ENCODE measurements at places on chromosomes 11 and 22.

- DNase-seq = peak; percentile 51
These were observed 528 bp downstream of the FIBP start for GRCh38 chr11:65887723-65888162.

DNA sequence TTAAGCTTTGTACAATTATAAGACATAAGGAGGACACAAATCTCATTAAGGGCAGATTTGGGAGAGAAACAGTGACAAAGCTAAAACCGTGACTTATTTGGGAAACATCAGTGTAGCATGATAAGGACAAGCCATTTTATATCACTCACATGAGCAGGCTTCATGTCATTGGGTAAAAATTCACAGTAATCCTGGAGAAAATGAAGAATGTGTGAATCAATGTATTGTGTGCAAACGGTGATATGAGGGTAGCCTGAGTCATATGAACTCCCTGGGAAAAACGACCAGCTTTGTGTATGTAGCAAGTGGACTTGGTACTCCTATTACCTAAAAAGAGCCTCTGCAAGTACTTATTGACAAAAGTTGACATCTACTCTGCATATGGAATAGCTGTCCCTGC lies 6.0 kb upstream of the TRIM34 start:
- DNase-seq = no peak

DNA sequence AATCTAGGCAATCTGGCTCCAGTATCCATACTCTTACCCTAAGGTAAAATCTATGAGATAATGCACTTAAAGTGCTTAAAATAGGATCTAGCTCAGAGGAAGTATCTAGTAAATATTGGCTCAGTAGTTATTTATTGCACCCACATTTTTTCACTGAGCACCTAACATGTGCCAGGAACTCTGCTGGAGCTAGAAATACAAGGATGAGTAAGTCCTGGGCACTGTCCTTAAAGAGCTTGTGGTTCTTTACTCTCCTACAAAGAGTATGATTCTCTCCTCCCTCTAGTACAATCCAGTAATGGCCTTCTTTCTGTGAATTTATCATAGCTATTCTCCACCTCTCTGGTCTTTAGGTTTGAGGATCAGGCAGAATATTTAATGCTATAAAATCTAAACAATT lies 59.2 kb downstream of the DEUP1 start:
- no peak for DNase-seq

DNA sequence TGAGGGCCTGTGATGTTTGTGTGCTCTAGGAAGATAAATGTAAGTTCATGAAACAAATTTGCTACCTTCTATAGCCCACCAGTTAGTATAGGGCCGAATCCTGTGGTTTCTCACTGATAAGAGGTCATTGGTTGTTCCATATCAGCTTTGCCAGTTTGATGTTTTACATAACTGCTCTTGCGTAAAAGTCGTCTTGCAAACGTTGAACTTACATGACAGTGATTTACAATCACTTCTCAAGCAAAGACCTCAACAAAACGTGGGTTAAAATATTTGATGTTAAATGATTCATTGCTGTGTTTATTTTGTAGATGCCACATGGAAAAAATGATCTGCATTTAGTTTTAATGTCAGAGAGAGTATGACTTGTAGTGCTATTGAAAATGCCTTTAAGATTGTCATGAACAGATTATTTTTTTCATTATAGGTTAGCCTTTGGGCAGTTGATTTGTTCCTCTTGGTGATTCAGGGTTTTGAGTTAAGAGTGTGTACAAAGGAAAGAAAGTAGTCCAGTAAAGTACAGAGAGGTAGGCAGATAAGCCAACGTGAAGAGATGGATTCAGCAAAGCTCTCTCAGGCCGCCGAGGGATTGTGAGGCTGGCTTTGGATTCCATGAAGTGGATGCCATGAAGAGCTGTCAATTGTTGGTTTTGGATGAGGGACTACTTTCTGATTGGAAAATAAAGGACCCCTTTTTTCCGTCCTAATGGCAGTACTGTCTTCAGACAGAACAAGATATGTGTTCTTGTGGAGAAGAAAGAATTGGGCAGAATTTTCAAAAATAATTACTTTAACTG lies 2.6 kb downstream of the EWSR1 start:
- no peak for DNase-seq

GRCh38 chr11:8055091-8055835 lies 25.7 kb upstream of the TUB start:
- DNase-seq = no peak

GRCh38 chr22:20102203-20102780 lies 13.6 kb upstream of the RANBP1 start:
- DNase-seq = no peak

- DNase-seq = no peak
These were observed 88.4 kb downstream of the UBASH3B start for GRCh38 chr11:122743949-122744348.

- DNase-seq = peak; percentile 72
These were observed 3.7 kb upstream of the RPS6KA4 start for GRCh38 chr11:64355078-64355940.

DNA sequence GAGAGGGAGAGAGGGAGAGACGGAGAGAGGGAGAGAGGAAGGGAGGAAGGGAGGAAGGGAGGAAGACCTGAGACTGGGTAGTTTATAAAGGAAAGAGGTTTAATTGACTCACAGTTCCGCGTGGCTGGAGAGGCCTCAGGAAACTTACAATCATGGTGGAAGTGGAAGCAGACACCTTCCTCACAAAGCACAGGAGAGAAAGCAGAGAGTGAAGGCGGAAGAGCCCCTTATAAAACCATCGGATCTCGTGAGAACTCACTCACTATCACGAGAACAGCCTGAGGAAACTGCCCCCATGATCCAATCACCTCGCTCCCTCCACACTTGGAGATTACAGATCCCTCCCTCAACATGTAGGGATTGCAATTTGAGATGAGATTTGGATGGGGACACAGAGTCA lies 12.2 kb upstream of the CARS1 start:
- no peak for DNase-seq

DNA sequence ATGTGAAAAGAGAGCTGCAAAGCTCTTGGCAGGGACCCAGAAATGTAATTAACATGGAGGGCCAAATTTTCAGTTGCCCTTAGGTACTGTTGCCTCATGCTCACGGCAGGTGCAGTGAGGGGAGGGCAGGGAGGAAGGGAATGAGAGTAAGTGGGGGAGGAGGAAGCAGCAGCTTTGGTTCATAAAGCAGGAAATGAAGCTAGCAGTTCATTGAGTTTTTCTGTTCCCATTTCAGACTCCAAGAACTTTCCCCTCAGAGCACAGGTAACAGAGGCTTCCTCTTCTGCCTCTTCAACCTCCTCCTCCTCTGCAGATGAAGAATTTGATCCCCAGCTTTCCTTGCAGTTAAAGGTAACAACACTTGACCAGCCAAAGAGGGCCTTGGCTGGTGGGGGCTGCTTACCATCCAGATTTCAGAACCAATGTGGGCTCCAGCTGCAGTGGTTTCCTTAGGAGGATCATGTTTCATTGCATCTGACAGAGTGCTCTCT lies 57.9 kb upstream of the PARVA start:
- peak; percentile 91 for DNase-seq

- no peak for DNase-seq
These were observed 6.8 kb downstream of the UFD1 start for GRCh38 chr22:19472233-19472632.

DNA sequence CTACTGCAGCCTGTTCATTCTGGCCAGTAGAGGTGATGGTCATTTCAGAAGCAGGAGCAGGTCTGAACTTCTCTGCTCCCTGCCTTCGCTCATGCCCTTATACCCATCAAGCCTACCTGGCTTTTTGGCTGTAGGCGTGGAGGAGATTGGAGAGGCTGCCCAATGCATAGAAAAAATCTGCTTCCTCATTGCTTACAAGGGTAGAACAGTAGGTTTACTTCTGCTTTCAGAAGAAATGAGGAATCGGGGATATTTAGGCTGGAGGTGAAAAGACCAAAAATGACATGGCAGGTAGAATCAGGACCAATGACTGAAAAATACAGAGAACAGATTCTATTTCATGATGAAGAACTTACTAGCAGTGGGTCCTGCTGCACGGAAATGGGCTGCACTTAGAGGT lies 72.9 kb upstream of the YWHAH start:
- DNase-seq = no peak

GRCh38 chr11:105142167-105142566 lies 2.6 kb upstream of the CARD18 start:
- DNase-seq = no peak

DNA sequence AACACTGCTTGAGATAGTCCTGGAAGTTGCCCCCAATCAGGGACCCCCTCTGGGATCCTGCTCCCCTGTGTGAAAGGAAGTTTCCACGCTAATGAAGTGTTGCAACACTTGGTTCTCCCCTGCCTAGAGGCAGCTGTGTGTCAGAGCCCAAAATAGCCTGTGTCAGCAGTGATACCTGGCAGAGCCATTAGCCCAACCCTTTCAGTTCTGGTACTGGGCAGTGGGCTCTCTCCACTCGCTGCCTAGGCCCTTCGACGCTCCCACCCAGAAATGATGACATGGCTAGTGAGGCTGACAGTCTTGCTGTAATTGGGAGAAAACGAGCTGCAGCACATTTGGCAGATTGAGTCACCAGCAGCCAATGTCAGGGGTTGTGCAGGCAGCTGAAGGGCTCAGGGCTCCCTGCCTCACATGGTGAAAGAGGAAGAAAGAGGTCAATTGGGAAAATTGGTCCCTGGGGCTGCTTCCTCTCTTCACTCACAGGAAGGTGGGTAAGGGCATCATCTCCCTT lies 1.4 kb upstream of the NXF1 start:
- no peak for DNase-seq

GRCh38 chr22:25452116-25452700 lies 112.3 kb upstream of the GRK3 start:
- DNase-seq = no peak

GRCh38 chr22:36493690-36494110 lies 12.3 kb upstream of the TXN2 start:
- DNase-seq = no peak

DNA sequence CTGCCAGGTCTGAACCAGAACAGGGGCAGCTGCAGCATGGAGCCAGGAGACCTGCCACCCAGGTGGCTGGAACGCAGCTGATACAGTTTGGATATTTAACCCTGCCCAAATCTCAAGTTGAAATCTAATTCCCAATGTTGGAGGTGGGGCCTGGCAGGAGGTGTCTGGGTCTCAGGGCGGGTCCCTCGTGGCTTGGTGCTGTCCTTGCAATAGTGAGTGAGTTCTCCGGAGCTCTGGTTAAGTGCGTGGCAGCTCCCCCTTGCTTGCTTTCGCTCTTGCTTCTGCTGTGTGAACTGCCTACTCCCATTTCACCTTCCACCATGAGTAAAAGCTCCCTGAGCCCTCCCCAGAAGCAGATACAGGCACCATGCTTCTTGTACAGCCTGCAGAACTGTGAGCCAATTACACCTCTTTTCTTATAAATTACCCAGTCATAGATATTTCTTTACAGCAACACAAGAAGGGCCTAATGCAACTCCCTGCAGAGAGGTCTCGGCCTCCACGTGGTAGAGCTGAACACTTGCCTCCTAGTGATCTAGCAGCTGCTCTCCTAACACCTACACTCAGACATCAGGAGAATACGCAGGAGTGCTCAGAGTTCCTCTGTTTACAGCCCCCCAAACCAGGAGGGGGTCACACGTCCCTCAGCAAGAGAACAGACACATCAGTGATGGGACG lies 203.7 kb downstream of the CTTN start:
- DNase-seq = no peak

GRCh38 chr11:124108156-124108555 lies 7.1 kb upstream of the VWA5A start:
- DNase-seq = peak; percentile 37

DNA sequence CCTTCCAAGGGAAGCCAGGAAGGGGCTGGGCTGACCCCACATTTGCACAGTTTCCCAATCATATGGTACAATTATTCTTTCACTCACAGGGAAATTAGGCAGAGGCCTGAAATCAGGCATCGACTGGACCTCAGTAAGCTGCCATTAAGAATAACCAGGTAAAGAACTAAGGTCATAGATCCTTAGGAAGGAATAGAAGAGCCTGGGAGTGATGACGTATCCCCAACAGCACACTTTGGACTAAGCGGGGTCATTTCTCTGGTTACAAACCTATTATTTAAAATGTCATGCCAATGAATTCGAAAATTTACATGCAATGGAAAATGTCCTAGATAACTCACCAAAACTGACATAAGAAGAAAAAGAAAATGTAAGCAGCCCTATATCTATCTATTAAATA lies 118.2 kb downstream of the BRD1 start:
- DNase-seq = no peak

DNA sequence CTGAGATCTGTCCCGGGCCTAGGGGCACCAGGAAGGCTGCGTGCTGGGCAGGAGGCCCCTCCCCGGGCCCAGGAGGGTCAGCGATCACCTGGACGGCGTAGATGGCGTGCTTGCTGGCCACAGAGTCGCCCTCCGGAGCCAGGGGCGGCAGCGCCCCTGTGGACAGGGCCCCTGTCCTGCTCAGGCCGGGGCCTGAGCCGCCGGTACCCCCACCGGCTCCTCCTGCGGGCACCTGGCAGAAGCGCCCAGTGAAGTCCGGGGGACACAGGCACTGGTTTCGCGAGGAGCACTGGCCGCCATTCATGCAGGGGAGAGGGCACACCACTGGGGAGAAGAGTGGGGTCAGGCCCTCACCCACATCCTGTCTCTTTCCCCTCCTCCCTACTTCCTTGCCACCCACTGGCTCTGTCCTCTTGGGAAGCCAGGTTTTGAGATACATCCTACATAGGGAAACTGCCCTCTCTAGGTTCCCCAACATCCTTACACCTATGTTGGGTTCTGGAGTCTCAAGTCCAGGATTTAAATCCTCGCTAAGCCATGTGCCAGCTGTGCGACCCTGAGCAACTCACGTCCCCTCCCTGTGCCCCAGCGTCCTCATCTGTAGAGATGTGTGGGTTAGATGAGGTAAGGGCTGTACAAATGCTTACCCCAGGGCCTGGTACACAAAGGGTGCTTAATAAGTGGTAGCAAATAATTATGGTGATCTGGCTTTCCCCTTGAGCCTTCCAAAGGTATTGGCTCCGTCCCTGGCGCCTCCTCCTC lies 3.9 kb downstream of the LTBP3 start:
- DNase-seq = no peak

- no peak for DNase-seq
These were observed 12.8 kb downstream of the UFD1 start for GRCh38 chr22:19466126-19466716.

DNA sequence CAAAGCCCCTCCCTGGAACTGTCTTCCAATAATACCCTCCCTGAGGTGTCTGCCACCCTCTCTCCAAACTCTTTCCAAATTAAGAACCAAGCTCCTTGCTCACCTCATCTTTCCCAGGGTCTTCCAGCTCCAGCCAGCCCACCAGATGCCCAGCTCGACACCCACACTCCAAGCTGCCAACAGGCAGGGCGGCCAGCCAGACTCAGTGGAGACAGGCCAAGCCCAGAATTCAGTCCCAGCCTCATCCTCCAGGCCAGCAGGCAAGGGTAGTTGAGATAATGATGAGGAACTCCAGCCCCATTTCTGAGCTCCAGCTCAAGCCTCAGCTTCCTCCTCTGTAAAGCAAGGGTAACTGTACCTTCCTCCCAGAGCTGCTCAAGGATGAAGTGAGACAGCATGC lies 132.9 kb downstream of the CHST1 start:
- DNase-seq = no peak

GRCh38 chr11:8286886-8287285 lies 23.2 kb upstream of the LMO1 start:
- DNase-seq = no peak

All from NCI-H774 (cell line).